Activated naive CD8-positive, alpha-beta T cell treated with anti-CD3 and anti-CD28 coated beads for 36 hours (primary cell): ENCODE measurements at places on chromosomes 13 and 19.
A peak's percentile ranks its signal among the peaks of the same experiment; 100 is the strongest.

DNA sequence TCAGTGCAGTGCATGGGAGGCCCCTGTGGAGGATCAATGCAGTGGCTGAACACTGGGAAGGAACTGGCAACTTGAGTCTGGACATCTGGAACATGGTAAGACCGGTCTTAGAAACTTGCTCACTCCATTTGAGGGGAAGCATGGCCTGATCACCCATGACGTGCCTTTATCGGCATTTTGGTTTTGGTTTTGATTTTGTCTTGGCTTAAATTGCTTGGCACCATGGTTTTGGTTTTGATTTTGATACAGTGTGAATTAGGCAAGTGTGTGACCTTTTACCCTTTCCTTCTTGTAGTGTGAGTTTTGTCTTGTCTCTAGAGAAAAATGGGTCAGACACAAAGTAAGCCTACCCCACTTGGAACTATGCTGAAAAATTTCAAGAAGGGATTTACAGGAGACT is 77.3 kb downstream of the ZNF486 start:
- no peak overlapping the region for H3K27ac ChIP-seq
- H3K4me3 ChIP-seq: no peak overlapping the region
- no peak for DNase-seq

- H3K4me1 ChIP-seq: peaks cover 15% of the 10 kb centered on the region
- DNase-seq: no peak
- H3K27me3 ChIP-seq: no peaks in the 10 kb centered on the region
These were observed 62.1 kb downstream of the RUBCNL start for GRCh38 chr13:46324976-46325375.

GRCh38 chr13:98479496-98480003 is 97.4 kb downstream of the STK24 start:
- no peak for DNase-seq
- no peak overlapping the region for H3K4me3 ChIP-seq
- H3K36me3 ChIP-seq: peaks cover 33% of the 10 kb centered on the region
- peaks cover 73% of the 10 kb centered on the region for H3K4me1 ChIP-seq
- peak overlapping the region; percentile 14 for H3K27ac ChIP-seq

DNA sequence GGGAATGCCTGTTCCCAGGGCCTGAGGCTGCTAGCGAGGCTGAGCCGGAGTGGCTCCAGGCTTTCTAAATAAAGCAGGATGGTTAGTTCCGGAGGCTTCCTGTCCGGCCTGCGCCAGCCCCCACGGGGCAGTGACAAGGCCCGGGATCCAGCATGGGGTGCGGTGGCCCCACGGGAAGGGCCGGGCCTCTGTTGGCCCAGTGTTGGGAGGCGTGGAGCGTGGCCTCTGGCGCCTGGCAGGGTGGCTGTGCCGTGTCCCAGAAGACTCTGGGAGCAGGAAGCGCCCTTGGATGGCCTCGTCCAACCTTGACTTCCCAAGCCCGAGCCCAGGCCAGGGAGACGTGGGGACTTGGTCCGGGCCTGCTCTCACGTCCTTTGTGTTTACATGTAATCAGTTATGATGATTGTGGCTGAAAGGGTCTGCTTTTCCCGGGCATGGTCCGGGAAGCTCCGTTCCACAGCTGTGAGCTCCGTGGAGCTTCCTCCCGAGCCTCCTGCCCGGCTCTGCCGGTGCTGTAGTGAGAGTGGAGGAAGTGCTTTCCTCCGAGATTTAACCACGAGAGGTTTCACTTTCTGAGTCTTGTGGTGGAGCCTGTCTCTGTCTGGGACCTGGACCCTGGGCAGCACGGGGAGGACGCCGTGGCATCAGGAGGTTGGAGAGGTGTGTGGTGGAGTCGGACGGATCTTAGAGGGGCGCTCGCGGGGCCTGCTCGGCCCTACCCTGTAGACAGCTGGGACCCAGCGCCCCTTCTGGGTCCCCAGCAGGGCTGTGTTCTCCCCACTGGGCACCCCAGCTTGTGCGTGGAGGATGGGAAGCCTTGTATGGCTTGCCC is 4.6 kb downstream of the GNA11 start:
- no peaks in the 10 kb centered on the region for H3K27me3 ChIP-seq
- H3K4me3 ChIP-seq: peak overlapping the region; percentile 14
- H3K4me1 ChIP-seq: peaks cover 23% of the 10 kb centered on the region
- no peaks in the 10 kb centered on the region for H3K36me3 ChIP-seq
- no peak overlapping the region for H3K27ac ChIP-seq

DNA sequence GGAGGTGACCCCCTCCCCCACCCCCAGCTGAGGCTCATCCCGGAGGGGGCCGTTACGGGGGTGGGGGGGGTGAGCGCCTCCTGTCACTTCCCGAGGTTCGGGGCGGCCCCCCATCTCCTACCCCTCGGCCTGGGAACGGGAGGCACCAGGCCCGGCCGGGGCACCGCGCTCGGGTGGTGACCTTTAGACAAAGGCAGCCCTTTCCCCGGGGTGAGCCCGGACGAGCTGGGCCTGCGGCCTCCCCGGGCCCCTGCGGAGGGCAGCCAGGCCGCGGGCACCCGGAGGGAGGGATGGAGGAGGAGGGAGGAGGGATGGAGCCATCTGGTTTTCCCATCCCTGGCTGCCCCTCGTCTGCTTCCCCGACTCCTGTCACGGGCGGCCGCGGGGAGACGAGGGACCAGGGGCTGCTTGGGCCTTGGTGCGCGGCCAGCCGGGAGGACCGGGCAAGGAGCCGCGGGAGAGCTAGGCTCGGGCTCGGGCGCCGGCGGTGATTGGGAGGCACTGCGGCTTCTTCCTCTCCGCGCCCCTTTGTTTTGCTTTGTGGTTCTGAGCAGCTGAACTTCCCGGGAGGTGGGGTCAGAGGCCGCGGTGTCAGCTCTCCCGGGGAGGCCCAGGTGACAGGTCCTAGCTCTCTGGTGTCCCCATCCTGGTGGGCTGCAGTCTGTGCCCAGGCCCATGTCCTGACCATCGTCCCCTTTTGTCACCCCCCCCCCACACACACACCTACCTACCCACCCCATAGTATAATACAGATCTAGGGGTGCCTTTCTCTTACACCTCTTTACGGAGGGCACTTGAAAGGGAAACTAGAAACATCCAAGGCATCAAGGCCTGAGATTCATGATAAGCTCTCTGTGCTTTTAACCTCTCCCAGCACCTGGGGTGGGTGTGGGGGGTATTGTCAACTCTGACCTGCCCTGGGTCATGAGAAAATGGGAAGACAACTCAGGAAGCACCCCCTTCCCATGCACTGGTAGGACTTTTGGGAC is 1.3 kb downstream of the BICRA start:
- H3K27ac ChIP-seq: peak overlapping the region; percentile 73
- peak; percentile 60 for DNase-seq
- peaks cover 13% of the 10 kb centered on the region for H3K36me3 ChIP-seq
- H3K27me3 ChIP-seq: no peaks in the 10 kb centered on the region
- peak overlapping the region; percentile 76 for H3K4me3 ChIP-seq

DNA sequence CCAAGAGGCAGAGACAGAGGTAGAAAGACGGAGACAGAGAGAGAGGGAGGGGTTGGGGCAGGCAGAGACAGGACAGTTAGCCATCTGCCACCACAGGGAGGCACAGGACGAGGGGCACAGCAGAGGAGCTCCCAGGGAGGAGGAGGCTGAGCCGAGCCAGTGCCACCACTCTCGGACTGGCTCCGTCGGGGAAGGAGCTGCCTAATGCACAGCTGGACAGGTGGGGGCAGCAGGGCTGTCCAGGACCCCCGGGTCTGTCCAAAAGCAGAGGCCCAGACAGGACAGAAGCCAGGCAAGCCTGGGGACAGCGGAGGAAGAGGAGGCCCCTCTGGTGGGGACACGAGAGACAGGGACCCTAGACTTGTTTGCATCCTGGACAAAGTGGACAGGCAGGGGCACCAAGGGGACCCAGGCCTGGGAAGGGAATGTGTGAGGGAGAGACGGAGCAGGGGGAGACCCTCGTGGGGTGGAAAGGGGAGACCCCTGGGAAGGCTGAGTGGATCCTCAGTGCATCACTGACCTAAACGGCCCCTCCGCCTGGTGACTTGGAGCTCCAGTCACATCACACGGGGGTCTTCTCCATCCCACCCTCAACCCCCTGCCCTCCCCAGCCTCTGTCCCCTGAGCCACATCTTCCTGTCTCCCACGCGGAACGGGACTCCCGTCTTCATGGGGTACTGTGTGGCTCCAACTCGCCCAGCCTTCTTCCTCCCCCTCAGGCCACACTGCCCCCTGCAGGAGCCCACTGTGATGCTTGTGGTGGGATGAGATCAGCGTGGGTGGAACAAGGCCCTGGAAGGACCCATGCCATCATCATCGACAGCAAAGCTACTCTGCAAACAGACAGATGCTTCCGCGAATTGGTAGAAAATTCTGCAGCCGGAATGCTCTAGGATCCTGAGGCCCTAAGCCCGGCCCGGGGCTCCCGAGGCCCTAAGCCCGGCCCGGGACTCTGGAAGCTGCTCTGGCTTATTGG is 915 bp downstream of the F10 start:
- DNase-seq: no peak
- H3K4me3 ChIP-seq: no peak overlapping the region
- no peaks in the 10 kb centered on the region for H3K36me3 ChIP-seq
- H3K27me3 ChIP-seq: peaks cover 21% of the 10 kb centered on the region
- no peak overlapping the region for H3K27ac ChIP-seq

GRCh38 chr13:73767747-73768315 is 366.4 kb downstream of the KLF12 start:
- no peak for DNase-seq
- H3K4me3 ChIP-seq: no peak overlapping the region
- H3K4me1 ChIP-seq: peaks cover 60% of the 10 kb centered on the region
- H3K36me3 ChIP-seq: peaks cover 41% of the 10 kb centered on the region

GRCh38 chr13:32391101-32391619 is 36.8 kb downstream of the N4BP2L1 start:
- no peak for DNase-seq
- peaks cover 14% of the 10 kb centered on the region for H3K36me3 ChIP-seq
- H3K4me1 ChIP-seq: peaks cover 21% of the 10 kb centered on the region
- no peak overlapping the region for H3K27ac ChIP-seq

GRCh38 chr13:46679369-46680120 is 117.4 kb downstream of the ESD start:
- no peaks in the 10 kb centered on the region for H3K27me3 ChIP-seq
- H3K4me1 ChIP-seq: peaks cover 28% of the 10 kb centered on the region
- H3K4me3 ChIP-seq: no peak overlapping the region
- H3K36me3 ChIP-seq: peaks cover 7% of the 10 kb centered on the region

DNA sequence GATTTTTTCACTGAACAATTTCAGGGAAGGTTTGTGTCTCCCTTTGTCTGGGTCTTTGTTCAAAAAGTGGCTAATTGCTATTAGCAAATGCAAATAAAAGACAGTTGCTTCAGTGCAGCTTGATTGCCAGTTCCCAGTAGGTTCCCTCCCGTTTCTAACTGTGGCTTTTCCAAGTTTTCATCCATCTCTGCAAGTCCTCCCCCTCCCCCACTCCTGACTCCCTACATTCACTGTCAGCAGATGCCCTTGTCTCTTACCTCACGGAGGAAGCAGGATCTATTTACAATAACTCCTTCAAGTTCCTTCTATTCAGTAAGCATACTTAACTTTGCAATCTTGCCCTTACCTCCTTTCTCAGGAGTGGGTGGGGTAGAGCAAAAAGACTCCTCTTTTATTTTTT is 55.4 kb upstream of the SCEL start:
- H3K4me3 ChIP-seq: no peak overlapping the region
- no peaks in the 10 kb centered on the region for H3K36me3 ChIP-seq
- no peaks in the 10 kb centered on the region for H3K27me3 ChIP-seq

DNA sequence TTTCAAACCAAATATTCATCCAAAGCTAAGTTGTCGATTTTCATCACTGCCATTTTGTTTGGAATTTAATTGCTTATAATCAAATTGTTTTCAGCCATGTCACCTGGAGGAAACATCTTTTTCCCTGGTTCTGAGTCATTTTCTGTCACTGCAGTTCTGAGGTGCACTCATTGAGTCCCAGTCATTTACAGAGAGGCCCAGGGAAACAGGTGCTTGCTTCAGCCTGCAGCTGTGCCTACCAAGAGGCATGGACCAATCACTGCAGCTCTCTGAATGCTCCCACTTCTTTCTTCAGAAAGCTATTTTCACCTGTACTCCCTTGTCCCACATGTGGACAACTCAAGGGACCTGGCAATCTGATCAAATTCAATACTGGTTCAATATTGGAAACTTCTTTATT is 308.1 kb downstream of the COG6 start:
- peaks cover 1% of the 10 kb centered on the region for H3K36me3 ChIP-seq
- no peak for DNase-seq
- no peaks in the 10 kb centered on the region for H3K4me1 ChIP-seq
- no peak overlapping the region for H3K4me3 ChIP-seq

GRCh38 chr13:40061466-40062450 is 406.3 kb downstream of the COG6 start:
- no peaks in the 10 kb centered on the region for H3K27me3 ChIP-seq
- DNase-seq: no peak
- H3K27ac ChIP-seq: no peak overlapping the region
- H3K36me3 ChIP-seq: no peaks in the 10 kb centered on the region
- H3K4me3 ChIP-seq: no peak overlapping the region
